ENCODE measurements at places on chromosomes 4 and X.

- no peak for DNase-seq
Measured at GRCh38 chrX:29468911-29469494, 746.4 kb upstream of the MAGEB2 start.

GRCh38 chr4:156754832-156755570 is 216.6 kb downstream of the PDGFC start:
- DNase-seq: no peak

GRCh38 chrX:151085207-151085606 is 91.2 kb upstream of the GPR50 start:
- DNase-seq: no peak

GRCh38 chr4:76605099-76605563 is 170.1 kb downstream of the SHROOM3 start:
- DNase-seq: no peak

DNA sequence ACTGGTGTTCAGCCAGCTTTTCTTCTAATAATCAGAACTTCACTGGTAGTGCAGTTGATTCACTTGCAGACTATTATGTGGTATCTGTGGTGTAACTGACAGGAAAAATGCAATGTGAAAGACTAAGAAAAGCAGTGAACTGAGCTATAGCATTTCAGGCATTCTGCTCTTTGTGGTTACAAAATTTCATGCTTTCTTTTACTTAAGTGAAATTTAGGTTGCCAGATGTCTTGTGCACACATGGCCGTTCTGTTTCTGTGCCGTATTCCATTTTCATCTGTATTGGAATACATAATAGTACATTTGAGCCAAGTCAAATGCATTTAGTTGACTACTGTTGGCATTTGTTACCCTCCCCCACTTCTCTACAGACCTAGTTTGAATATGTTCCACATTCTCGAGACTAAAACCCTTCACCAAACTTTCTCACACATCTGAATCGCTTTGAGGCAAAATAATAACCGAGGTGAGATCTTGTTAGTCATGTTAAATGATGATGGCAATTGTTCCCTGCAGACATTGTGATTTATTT is 8.2 kb downstream of the RTL3 start:
- DNase-seq: no peak

GRCh38 chr4:102319594-102319993 is 25.7 kb downstream of the SLC39A8 start:
- no peak for DNase-seq

- DNase-seq: no peak
Measured at GRCh38 chrX:45710081-45710801, 509.6 kb upstream of the DIPK2B start.

- DNase-seq: no peak
Measured at GRCh38 chrX:10146346-10146745, 10.4 kb upstream of the CLCN4 start.

- DNase-seq: no peak
Measured at GRCh38 chrX:103405009-103405333, 28.6 kb downstream of the BEX3 start.

- DNase-seq: no peak
Measured at GRCh38 chr4:111979921-111980320, 165.3 kb upstream of the FAM241A start.

DNA sequence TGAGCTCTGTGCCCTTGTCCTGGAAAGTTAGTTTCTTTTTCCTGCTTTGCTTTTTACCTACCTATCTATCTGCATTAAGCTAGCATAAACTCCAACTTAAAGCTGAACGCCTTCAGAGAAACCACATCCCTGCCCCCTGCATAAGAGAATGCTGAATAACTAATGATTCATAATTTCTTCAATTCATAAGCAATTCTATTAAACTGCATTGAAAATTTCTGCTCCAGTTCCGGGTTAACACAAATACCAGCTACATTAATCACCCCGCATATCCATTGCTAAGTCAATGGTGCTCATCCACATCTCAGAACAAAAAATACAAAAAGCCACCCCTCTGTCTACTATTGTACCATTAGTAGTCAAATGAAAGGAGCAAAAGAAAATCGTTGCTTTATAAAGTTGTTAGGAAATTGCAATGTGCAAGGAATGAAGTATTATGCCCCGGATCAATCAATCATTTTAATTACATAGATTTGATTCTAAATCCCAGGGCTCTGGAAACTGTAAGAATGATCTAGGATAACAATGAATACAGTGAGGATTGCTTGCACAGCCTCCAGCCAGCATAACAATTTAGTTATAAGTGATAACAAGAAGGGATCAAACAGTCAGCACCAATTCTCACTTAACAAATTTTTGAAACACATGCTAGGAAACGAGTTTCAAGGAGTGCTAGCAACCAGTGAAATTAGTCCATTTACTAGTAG is 106.8 kb downstream of the ELOVL6 start:
- DNase-seq: no peak

DNA sequence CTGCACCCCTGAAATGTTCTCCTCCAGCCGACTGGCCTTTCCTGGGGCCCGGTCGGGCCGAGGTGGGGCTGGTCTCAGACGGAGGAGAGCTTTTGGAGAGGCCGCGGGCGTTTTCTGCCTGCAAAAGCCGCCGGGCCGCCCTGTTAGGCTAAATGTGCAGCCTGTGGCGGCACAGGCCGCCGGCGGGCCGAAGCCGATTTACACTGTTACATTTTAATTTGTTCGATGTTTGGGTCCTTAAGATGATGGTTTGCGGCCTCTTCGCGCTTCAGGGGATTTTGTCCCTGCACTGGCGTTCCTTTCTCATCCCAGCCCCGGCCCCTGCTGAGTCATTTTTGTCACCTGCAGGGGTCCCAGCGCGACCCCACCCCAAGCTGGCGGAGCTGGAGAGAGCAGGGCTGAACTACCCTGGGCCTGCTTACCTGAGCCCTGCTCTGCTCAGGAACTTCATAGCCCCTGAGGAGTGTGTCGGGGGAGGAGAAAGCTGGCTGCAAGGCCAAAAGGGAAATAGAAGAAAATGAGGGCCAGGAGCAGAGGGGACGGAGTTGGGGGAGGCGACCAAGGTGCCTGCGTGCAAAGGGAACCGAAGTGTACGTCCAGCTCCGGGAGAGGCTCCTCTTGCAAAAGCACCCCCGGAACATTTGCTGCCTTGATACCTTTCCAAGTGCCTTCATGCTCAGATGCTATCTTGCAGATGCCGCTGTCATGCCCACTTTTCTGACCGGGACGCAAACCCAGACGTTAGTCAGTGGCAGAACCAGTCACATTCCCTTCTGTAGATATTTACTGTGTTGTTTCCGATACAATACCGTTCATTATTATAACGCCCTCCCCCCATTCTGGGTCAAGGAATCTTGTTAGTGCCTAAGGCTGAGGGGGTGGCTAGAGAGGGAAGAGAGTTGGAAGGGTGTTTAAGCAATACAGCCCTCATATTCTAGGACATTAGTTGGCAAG is 977 bp upstream of the RBBP7 start:
- DNase-seq: no peak

DNA sequence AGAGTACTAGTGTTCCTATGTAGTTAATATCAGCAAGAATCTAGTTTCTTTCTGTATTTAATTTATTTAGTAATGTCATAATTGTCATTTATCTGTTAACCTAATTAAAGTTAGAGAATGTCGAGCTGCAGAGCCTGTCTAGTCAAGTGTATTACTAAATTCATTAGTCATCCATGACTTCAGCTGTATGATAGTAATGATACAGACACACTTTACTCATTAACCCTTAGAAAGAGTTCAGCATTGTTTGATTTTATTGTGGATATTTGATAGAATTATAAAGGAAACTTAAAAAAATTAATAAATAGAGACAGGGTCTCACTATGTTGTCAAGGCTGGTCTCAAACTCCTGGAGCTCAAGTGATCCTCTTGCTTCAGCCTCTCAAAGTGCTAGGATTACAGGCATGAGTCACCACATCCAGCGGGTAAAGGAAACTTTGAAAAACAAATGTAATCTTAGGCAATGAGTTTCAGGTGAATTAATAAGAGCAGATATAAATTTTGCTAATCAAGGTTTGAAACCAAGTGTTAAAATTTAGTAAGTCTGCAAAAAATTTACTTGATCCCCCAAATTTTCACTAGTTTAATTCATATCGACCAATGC is 110.6 kb downstream of the ANK2 start:
- no peak for DNase-seq

GRCh38 chr4:87525636-87526295 is 3.4 kb downstream of the SPARCL1 start:
- DNase-seq: no peak

- DNase-seq: no peak
Measured at GRCh38 chrX:68895341-68895755, 66.5 kb downstream of the EFNB1 start.

DNA sequence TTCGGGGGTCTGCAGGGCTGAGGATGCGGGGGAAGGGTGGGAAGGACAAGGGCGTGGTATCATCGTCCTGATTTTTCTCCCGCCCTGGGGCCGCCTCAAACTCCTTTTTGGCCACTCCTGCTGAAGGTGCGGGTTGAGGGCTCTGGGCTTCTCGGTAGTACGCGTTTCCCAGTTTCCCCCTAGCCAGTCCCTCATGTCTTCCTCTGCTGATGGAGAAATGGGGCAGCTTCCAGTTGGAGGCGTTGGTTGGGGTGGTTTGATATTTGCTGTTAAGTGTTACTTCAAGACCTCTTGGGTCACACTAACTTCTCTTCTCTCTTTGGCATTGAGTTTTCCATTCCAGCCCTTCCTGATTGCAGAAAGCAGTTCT is 482 bp downstream of the GSTCD start:
- no peak for DNase-seq

DNA sequence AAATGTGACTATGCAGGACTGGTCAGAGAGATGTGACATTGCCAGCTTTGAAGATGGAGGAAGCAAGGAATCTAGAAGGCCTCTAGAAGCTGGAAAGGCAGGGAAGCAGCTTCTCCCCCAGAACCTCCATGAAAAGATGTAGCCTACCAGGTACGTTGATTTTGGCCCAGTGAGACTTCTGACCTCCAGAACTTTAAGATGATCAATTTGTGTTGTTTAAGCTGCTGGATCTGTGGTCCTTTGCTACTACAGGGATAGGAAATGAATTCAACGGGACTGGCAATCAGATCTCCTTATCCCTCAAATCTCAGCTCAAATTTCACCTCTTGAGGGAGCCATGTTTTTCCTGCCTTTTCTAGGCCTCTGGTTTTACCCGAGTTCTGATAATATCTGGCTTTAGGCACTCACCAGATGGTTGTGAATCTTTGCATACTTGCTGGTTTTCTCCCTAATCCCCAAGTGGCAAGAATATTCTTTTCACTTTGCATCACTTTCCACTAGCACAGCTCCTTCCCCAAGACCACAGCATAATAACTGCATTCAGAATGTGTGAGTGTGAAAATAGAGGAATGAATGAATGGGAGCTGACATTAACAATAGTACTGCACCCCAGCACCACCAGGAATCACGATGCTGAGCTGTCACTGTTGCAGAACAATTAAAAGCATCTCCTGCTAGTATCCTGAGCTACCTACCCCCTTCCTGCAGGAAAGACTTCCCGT is 25.5 kb upstream of the TMSB4X start:
- DNase-seq: no peak

- DNase-seq: no peak
Measured at GRCh38 chr4:77881460-77882295, 19.0 kb downstream of the MRPL1 start.

GRCh38 chr4:115851918-115852766 is 738.7 kb upstream of the NDST4 start:
- DNase-seq: no peak

GRCh38 chrX:84475101-84475500 is 27.2 kb downstream of the HDX start:
- DNase-seq: no peak

DNA sequence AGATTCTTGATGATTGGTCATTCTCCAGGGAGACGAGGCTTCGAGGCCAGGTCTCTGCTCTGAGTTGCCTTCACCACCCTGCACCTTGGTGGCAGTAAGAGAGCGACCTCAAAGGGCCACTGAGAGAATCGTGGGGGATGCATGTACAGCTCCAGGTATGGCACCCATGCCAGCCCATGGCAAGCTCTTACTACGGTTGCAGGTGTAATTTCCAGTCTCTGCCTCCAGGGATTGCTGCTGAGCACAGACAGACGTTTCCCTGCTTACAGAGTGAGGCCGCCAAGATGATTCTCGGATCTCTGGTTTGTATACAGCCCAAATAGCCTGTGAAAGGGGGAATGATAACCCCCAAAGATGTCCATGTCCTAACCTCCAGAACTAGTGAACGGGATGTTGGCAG is 16.3 kb upstream of the DRD5 start:
- DNase-seq: no peak

- no peak for DNase-seq
Measured at GRCh38 chrX:109622270-109622669, 2.7 kb downstream of the KCNE5 start.

GRCh38 chr4:102733084-102733483 is 27.7 kb downstream of the MANBA start:
- no peak for DNase-seq

DNA sequence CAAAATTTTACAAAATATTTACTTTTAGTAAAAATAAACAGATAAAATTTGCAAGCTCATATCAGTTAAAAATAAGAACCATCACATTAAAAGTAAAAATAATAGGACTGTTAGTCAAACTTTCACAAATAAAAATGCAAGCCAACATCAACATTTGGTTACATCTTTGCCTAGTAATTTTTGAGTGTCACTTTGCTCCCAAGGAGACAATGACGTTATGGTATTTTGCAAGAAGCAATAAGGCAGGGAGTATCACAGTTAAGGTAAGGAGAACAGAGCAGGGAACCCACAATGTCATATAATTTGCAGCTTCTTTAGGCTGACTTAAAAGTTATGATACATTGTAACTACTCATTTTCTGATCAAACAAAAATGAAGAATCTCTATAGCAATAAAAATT is 98.7 kb downstream of the ATP8A1 start:
- DNase-seq: no peak

DNA sequence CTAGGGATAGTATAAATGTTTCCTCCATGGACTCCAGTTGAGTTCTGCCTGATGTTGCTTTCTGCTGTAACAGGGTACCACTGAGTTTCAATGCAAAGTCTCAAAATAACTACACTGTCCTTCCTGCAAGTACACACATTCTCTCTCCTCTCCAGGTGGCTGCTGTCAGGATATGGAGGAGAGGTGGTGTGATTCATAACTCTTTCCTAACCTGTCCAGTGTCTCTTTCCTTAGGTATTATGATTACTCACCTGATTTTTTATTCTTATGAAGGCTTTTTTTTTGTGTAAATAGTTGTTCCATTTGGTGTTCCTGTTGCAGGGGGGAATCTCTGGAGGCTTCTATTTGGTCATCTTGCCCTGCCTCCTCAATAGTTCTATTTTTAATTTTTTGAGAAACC is 39.8 kb upstream of the POF1B start:
- no peak for DNase-seq

DNA sequence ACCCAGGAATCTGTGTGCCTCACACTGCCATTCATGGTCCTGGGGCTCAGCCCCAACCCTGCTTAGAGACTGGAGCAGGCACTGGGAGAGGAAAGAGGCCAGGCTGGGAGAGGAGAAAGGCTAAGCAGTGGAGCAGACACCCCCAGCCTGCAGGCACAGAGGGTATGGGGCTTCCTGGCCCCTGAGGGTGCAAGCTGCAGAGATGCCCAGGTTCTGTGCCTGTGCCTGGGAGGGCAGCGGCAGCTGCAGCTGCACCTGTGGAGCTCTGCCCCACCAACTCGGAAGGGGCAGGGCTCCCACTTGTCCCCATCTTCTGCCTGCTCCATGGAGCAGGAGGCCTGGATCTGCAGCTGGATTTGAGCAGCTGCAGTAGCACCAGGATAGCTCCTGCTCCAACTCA is 47.9 kb downstream of the DMP1 start:
- DNase-seq: no peak

GRCh38 chrX:32778965-32779364 is 432.4 kb downstream of the DMD start:
- DNase-seq: no peak

- DNase-seq: no peak
Measured at GRCh38 chr4:70359115-70359661, 1.4 kb upstream of the SMR3A start.

Measured in stimulated activated CD8-positive, alpha-beta memory T cell treated with anti-CD3 and anti-CD28 coated beads, Interleukin-7, amount 100 ng/mL, for 1 hour (primary cell).